ENCODE measurements at places on chromosomes 6 and 20.
A peak's percentile ranks its signal among the peaks of the same experiment; 100 is the strongest.

DNA sequence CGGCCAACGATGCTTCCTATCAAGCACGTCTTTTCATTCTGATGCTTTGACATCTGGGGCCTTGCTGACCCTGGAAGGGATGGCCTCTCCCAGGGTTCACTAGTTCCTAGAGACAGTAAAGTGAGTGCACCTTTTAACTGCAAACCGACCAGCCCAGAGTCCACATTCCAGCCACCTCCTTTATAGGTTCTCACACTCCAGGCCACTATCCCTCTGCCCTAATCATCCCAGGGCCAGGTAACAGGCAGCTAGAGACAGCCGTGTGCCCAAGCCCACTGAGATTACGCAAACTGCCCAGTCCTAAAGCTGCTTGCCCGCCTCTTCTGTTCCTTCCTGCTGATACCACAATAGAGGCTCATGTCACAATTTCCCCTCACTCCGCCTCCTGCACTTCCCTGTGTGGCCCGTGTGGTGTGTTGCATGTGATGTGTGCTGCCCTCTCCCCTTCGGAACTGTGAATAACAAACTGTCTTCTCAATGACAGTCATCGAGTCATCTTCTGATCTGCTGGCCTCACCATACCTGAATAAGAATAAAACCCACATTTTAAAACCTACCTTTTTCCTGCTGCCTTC is 123.7 kb upstream of the EXOC2 start:
- no peak for DNase-seq

DNA sequence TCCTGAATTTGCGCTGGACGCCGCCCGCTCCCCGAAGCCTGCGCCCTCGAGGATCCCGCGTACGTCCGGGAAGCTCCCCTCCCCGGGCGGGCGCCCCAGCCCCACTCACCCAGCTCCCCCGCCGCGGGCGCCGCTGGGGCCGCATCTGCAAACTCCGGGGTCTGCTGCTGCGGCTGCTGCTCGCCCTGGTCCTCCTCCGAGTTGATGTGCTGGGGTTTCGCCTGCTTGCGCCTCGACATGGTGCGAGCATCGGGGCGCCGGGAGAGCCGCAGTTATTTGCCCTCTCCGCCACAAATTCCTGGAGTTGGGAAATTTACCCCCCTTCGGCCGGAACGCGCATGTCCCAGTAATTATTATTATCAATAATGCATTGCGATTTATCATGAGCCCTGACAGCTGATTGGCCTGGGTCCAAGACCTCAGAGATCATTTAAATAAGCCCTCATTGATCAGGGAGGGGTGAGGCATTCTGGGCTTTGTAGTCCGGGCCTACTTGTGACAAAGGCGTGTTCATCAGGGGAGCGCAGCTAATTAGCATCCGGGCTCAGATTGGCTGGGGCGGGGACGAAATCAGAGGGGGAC is at the start of gene SALL4:
Gene SALL4 (minus strand): TSS at position 352 of the 582 bp plus-strand sequence. CDS start 113 bp downstream, at position 239.
- no peak for DNase-seq

GRCh38 chr6:44712353-44713111 is 325.0 kb downstream of the CDC5L start:
- no peak for DNase-seq

- peak; percentile 16 for DNase-seq
These were observed 18.0 kb upstream of the SIRPB2 start for GRCh38 chr20:1509237-1509636.

DNA sequence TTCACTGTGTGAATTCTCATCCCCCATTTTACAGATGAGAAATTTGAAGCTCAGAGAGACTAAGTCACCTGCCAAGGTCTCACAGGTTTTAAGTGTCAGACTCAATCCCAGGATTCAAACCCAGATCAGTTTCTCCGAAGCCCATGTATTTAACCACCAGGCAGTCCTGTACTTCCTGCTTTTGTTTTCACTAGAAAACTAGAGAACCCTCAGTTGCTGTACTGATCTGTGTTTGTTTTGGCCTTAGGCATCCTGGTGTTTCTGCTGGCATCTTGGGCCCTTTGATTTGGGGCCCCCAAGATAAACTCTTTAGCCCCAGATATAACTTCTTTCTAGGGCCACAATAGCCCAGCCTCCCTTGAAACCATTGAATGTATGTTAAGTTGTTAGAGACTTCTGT is 36.5 kb downstream of the PPP1R16B start:
- no peak for DNase-seq

- DNase-seq = peak; percentile 18
These were observed 280.8 kb downstream of the FOXA2 start for GRCh38 chr20:22303523-22303922.

DNA sequence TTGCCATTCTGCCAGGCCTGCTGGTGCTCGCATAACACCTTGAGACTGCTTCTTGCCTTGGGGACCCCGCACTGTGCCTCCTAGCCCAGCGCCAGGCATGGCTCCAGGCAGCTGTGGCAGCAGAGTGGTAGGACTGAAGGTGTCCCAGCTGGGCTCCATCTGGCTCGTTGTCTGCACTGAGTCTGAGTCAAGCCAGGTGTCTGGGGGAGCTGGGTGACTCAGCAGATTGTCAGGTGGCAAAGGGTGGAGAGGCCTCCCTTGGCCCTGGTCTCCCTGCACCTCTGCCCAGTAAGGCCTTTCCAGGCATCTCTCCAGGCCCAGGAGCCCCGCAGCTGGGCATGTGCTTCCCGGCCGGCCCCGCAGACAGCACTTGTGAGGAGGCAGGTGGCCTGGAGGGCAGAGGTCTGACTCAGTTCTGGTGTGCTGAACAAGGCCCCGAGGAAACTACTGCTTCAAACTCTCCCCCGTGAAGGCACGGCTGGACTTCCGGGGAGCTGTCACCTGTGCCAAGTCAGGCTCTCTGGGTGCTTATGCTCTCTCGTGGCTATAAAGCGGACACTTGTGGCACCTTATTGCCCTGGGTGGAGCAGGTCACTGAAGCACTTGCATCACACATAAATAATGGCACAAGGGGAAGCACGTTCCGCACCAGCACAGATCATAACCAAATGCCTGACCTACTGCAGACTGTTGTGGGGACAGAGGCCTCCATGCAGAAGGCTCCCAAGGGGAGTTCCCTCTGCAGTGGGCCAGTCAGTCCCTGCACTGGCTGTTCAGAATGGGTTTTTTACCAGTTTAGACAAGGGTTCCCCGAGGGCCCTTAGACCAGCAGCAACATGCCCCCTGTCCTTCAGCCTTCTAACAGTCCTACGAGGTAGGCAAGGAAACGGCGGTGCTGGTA is 27.5 kb downstream of the FOXC1 start:
- no peak for DNase-seq

DNA sequence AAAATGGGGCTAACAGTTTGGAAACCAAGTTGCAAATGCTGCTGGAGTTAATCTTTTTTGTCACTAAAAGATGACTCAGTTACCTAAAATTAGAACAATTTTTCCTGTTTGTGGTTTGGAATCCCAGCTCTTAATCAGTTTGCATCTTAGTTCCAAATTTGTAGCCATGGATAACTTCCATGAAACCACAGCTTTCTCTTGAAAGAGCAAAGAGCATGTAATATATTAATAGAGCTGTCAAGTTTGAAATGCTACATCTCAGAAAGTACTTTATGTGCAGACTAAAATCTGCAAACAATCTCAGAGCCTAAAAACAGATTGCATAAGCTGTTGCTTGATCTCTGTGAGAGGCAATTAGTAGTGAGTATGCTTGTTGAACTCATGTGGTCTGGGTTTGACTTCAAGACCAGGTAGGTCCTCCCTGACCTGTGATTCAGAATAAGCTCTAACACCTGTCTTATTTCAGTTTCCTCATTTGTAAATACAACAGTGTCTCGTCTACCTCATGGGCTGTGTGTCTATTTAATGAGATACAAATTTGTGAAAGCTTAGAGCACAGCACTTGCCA is 23.5 kb downstream of the DHX35 start:
- no peak for DNase-seq

DNA sequence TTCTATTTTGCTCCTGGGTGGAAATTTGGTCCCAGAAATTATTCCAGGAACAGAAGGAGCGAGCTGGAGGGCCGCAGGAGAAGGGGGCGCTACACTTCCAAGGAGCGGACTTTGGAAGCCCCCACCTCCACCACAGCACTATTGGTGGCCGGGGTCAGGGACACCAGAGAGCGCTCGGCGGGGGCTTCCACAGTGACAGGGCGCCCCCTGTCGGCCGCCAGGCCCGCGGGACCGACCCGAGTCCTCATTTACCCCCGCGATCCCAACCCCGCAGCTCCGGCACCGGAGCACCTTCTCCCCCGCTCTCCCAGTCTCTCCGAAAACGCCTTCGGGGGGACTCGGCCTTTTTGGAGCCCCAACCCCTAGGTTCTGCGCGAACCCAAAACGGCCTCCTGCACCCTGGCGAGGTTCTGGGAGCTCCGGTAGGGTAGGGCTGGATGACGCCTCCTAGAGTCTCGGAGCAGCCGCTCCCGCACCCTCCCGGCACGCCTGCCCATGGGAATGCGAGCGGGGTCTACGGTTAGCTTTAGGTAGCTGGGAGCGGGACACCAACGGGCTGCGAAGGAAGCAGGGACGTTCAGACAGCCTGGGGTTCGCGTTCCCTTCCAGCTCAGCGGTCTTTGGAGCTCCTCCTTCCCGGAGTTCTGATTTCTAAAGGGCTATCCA is 2.4 kb upstream of the FOXA2 start:
- no peak for DNase-seq

DNA sequence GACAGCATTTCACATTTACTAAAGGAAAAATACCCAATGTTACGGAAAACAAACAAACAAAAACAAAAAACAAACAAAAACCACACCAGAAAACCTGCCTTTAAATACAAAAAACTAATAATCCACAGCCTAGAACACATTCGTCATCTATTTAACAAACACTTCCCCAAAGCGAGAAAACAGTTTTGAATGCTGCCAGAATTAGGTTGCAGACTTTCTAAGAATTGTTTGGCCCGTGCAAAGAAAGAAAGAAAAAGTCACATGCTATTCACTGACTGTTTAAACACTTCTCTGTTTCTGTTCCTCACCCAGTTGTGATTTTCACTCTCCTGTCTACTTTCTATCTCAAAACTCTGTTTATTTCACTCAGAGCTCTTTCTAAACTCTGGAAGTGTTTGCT is 52.5 kb downstream of the BCAS1 start:
- no peak for DNase-seq

GRCh38 chr6:168711666-168712300 is 270.8 kb downstream of the SMOC2 start:
- DNase-seq = no peak

DNA sequence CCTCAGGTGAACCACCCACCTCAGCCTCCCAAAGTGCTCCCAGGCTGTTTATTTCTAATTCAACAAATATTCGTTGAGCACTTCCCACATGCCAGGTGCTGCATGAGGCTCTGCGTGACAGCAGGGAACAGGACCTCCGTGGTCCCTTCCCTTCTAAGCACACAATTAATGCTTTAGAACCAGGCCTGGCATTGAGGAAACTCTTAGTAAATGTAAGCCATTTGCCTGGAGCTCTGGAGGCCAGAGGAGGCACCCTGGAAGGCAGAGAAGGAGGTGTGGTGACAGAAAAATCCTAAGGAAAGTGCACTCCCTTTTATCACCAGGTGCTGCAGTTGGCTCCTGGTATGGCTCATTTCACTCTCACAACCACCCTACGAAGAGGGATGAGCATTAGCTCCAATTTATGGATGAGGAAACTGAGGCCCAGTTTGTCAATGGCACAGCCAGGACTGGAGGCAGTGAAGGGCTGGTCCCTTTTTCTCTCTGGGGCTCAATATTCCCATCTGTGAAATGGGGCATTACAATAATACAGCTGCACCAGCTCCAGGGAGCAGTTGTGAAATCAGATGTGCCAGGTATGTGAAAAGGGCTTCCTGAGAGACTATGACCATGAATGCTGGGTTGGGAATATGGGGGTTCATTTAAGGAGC is 8.1 kb upstream of the ID1 start:
- no peak for DNase-seq

DNA sequence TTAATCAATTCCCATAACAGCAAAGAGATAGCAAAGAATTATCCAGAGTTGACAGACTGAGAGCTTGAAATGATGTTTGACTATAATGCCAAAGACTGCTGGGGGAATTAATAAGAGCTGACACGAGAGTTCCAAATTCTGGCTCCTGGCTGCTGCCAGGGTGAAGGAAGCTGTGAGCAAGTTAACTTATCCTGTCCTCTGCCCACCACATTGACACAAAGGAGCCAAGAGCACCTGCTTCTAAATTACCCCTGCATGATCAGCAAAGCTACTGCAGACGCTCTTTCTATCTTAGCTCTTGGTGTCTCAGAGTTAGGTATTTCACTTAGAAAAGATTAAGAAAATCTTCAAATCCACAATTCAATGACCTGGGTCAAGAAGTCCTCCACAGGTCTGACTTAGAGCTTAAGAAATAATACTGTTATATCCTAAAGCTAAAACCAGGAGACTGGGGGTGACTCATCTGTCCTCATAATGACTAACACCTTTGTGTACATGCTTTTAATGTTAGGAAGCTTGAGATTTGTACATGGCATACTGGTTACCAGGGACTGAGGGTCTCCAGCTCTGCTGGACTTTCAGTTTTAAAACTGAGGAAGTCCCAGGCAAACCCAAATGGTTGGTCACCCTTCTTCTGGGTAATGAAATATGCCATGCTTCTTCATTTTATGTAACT is 13.2 kb upstream of the FRK start:
- no peak for DNase-seq

DNA sequence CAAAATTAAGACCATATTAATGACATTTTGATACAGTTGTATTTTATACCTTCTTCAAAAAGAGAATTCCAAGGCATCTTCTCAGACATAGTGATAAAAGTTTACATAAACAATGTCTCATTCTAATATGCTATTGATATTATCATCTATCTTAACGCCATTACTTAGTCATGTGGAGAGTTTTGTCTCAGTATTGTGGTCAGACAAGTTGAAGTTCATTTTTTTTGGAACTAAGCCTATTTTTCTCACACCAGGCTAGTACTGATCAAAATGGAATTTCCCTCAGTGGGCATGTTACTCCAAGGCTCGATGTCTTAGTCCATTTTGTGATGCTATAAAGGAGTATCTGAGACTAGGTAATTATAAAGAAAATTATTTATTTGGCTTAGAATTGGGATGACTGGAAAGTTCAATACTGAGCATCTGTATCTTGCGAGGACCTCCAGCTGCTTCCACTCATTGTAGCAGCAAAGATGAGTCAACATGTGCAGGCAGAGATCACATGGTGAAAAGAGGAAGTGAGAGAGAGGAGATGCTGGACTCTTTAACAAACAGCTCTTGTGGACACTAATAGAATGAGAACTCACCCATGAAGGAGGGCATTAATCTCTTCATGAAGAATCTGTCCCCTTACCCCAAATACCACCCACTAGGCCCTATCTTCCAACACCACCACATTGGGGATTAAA is 825.5 kb upstream of the MANEA start:
- DNase-seq = no peak

DNA sequence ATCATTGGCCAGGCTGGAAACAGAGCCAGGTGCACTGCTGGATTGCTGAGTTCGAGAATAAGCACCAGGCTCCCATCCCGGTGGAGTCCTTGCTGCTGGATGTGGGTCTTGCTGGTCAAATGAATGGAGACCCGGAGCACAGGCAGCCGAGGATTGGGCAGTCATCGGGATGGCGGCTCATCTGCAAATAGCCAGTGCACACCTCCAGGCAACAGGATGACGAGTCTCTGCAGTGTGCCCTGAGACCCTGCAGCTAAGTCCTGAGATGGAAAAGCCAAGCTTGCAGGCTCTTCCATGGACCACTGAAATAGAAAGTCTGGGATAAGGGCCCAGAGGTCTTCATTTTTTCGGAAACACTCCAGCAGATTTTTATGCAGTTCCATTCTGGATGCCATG is 143.5 kb downstream of the WDR27 start:
- no peak for DNase-seq
